ENCODE measurements at places on chromosomes 16 and 17.

DNA sequence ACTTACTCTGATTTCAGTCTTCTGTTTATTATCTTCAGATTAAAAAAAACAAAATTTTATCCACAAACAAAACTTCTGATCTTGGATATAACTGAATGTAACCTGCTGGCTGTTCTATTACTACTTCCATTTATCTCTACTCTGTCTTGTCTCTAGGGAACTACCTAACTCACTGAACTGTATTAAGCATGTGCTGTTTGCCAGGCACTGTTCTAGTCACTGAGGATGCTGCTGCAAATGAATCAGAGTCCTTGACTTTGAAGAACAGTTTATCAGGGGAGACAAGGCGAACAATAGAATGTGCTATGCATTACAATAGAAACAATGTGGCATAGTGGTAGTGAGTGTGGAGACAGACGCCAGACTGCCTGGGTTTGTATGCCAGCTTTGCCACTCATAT is 2.3 kb upstream of the ANKRD40 start:
- DNase-seq, result no peak

DNA sequence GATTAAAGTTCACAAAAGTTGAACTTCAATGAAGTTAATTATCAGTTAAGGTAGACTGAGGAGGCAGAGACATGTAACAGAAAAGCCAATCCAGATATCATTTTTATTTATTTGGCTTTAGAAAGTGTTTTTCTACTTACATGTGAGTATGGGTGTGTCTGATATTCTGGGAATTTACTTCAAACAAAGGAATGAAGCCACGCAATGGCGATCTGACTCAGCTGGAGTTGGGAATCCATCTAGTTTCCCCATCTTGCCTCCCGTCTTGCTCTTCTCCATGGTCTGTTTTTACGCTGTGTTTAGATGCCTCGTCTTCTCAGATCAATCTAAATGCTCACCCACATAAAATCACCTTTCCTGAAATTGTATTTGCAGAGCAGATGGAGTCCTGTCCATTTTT is 1.7 kb upstream of the KCNJ16 start:
- no peak for DNase-seq

- DNase-seq, result no peak
Observed at GRCh38 chr16:71225145-71225544, 5.4 kb downstream of the HYDIN start.

DNA sequence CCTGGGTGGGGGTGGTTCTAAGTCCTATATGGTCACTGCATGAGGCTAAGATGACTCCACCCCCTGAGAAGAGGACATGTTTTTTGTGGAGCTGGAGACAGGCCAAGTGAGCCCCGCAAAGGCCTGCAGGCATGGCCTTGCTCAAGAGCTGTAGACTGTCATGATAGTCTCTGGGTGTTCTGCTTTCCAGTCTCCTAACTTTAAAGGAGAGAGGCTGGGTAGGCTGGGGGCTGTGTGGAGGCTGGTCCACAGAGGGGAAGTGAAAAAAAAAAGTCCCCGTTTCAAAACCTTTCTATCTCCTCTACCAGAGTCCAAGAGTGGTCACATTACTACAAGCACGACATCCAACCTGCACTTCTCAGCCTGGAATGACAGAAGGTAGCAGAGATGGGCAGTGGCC is 27.1 kb downstream of the CDRT4 start:
- no peak for DNase-seq

DNA sequence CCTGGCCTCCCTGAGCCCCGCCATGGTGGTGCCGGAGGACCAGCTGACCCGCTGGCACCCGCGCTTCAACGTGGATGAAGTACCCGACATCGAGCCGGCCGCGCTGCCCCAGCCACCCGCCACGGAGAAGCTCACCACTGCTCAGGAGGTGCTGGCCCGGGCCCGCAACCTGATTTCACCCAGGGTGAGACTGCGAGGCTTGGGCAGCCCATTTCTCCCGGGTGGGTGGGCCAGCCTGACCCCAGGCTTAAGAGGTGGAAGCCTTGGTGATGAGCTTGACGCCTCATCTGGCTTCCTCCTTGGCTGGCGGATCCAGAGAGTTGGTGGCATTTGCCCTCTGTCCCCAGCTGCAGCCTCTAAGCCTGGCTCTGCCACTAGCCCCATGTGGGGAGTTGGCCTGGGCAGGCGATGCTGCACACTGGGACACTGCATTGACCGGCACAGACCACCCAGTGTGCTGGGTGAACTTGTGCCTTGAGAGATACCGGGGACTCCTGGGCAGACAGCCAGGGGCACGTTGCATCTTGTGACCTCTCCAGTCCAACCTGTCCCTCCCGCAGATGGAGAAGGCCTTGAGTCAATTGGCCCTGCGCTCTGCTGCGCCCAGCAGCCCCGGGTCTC is 3.0 kb downstream of the CDT1 start:
- DNase-seq, result no peak

GRCh38 chr16:83899272-83899897 is 470 bp downstream of the MLYCD start:
- no peak for DNase-seq

DNA sequence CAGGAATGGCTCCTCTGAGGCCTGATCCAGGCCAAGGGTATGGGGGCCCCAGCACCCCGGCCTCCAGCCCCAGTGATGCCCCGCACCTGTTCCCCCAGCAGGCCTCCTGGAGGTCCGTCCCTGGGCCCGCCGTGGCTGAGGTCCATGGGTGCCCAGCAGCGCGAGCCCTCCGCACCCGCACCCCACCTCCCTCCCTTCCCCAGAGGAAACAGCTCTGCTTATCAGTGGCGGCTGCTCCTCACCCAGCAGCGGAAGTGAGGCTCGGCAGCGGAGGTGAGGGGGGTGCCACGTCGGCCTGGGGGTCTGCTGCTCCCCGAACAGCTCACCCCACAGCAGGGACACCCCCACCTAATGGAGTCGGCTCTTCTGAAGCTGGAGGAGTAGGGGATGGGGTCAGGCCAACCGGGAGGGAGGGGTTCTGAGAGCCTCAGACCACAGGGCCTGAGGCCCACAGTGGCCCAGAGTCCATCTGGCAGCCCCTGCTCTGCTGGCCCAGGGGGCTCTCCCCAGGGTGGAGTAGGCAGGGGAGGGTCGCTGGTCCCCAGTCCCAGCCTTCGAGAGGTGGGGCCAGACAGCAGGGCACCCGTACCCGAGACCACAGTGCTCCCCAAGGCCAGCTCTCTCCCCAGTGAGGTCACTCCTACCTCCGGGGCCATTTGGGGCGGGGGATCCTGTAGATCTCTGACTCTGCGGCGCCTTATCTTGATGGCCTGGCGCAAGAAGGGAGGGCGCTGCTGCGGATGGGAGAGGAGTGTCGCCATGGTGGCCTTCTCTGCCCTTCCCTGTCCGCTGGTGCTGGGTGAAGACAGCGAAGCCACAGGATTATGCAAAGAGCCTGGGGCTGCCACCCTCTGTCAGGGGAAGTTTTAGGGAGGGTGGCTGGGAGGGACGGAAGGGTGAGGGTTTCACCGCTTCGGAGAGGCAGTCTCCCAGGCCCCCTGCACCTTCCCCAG is at the start of gene UNC13D:
Gene UNC13D, minus strand, starts transcription at position 828 of the 953 bp plus-strand sequence. Its CDS starts 67 bp downstream, at position 761.
- DNase-seq, result no peak

DNA sequence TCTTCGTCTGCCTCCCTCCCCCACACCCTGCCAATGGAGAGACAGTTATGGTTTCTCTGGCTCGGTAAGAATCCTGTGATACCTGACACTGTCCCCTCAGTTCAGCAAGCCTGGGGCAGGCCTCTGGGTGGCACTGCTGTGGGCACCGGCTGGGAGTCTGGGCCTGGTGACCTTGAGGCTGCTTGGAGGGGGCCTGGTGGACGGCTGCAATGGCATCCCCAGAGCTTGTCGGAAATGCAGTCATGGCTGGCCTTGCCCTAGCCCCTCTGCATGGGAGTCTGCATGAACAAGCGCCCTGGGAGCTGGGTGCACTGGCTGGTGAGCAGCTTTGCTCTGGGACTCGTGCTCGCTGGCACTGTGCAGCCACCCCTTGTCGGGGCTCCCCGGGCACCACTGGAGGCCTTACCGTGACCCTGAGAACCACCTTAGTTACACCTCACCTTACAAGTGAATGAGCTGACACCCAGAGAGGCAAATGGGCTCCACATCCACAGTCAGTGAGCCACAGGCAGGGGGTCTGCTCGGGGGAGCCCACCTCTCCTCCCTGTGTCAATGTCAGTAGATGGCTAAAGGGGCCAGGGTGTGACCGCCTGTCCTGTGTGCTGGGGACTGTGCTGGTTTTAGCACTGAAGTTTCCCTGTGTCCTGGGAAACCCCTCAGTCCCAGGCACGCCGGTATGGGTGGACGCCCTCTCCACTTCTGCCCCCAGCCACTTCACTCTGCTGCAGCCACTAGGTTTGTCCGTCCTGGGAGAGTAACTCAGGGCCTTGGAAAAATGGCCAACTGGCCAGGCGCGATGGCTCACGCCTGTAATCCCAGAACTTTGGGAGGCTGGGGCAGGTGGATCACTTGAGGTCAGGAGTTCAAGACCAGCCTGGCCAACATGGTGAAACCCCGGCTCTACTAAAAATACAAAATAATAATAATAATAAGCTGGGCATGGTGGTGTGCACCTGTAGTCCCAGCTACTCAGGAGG is 1.4 kb downstream of the LGALS3BP start:
- no peak for DNase-seq

DNA sequence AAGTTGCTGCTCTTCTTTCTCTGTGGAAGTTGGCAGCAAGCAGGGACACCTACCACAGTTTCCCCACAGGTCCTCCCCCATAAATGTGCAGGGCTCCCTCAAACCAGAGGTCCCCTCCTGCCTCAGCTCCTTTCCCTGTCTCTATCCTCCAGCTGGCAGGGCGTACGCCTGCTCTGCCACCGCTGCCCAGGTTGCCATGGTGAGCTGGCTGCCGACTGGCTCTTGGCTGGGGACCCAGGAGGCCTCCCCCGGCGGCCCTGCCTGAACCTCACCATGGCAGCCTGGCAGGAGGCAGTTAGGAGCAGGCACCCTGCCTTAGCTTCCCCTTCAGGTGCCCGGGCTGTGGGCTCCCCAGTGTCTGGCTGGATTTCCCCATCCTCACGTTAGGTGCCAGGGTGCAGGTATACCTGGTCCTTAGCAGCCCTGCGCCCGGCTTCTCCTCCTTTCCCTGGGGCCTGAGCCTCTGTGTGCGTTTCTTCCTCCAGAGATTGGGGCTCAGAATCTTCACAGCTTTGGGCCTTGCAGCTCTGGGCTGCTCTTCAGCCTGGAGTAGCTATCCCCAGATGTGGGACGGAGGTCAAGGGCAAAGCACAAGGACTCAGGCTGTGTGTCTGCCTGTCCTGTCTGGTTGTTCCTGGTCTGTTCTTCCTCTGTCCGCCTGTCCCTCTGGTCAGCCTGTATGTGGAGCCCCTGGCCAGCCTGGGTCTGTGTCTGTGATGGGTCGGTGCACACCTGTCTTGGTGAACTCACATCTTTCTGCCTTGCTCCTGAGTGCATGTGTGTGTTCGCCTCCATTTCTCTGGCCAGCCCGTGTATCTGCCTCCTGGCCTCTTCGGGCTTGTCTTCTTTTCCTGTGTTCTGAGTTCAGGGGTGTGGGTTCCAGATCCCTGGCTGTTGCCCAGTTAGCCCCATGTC is 15.7 kb downstream of the GJD3 start:
- DNase-seq, result no peak
